Right forelimb (tissue), 1 donor: ENCODE measurements at places on chromosomes 1 and 21.

DNA sequence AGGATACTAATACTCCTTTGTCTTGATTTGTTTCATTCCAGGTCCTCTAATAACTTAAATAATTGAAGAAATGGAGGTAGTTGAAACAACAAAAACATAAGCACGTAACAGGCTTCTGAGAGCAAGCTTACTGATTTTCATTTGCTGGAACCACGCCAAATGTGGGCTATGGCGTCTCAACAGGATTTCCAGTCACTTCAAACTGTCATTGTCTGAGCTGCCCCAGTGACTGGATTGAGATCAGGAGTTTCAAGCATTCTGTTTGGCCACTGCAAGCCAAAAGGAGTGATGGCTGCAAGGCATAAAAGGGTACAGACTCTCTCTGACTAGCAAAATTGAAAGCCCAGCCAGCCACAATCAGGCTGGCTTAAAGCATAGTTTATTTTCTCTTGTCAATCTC is 289.9 kb downstream of the DPYD start:
- DNase-seq, result no peak

DNA sequence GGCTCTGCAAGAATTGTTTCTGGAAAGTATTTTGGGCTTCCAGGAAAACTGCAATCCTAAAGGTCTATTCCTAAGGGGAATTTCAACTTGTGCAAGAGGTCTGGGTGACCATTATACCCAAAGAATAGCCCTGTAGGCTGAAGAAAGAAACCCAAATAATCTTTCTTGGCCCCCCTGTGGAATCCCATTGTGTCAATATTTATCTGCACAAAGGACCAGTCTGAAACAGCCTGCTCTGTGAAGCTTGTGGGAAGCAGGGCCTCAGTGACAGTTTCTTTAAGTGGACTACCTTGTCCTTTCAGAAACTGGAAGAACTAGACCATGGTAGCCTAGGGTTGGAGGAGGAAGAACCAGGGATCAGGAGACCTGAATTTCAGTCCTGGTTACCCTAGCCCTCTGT is 58.4 kb upstream of the HSD17B7 start:
- DNase-seq, result no peak

DNA sequence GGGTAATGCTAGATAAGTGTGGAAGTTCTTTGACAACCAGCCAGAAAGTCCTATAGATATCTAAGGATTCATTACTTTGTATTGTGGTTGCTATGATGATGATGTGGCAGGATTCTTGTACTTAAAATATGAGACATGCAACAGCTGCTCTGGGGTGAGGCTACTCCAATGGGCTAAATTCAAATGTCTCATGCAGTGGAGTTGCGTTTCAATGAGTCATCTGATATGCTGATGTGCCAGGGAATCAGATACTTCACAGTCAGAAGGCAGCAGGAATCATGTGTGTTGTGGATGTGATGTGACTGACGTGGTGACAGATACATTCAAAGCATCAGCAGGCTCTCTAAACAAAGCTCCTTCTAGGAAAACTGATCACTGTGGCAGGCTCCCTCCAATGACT is 66.5 kb downstream of the TSEN15 start:
- DNase-seq, result no peak

- DNase-seq, result no peak
Observed at GRCh38 chr1:188089015-188089414, 1260.3 kb downstream of the PLA2G4A start.

DNA sequence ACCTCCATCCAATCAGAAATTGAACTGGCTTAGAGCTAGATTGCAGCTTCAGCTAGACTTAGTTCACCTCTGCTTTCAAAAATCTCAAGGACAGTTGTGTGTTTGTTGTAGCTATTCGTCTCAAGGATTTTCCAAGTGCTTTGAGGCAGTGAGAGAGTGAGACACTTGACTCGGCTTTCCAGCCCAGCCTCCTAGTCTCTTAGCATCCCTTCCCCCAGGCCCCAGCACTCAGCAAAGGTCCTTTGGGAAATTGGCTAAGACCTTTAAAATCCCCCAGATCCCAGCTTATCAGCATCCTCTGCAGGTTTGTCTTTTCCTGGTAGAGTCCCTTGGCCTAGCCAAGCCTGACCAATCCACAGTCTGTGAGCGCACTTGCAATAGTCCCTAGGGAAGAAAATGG is 47.9 kb upstream of the PROX1 start:
- DNase-seq, result no peak

DNA sequence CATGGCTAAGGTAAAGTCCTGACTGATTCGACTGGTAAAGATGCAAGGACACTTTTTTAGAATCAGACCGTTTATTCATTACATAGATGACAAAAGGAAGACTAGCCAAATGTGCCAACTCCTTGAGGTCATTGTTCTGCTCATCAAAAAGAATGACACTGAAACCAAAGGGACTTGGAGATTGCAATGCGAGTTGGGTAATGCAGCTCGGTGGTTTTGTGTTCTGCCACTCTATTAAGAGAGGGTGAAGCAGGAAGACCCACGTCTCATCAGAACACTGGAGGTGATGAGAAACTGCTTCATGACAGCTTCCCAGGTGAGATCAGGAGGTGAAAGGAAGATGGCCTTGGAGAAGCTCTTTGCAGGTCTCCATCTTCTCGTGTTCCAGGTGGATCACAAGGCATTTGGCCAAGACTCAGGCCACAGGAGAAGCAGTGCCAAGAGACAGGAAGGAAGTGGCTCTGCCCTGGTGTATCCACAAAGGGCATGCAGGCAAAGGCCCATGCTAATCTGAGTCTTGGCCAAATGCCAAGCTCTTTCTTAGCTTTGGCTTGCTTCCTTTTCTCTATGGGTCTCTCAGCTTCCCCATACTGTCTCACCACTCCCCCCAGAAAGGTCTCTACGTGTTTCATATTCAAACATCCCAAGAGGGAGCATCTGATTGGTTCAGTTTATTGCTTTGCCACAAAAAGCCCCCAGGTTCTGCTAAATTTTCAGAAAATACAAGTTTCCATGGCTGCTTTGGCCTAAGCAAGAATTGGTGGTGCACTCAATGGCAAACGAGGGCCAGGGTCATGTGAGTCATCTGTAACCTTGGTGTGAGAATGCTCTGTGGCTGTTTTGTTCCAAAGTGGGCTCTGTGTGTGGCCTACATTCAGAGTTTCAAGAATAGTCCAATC is 5.7 kb upstream of the CCT8 start:
- no peak for DNase-seq

GRCh38 chr1:72100771-72101170 is 181.6 kb downstream of the NEGR1 start:
- no peak for DNase-seq

DNA sequence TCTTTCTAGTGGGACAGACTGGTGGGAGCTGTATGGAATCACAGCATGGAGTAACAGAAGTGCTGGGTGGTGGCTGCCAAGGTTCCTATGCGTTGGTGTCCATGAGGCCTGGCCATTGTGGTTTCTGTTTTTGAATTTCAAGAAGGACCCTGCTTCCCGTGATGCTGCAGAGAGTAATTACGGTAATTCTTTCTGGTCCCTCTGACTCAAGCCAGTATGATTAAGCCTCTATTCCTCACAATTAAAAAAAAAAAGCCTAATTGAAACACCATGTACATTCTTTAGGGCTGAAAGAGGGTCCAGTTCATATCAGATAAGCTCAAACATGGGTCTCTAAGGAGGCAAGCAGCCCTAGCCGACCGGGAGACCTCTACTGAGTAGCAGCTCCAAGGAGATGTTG is 10.5 kb upstream of the C1orf21 start:
- no peak for DNase-seq

DNA sequence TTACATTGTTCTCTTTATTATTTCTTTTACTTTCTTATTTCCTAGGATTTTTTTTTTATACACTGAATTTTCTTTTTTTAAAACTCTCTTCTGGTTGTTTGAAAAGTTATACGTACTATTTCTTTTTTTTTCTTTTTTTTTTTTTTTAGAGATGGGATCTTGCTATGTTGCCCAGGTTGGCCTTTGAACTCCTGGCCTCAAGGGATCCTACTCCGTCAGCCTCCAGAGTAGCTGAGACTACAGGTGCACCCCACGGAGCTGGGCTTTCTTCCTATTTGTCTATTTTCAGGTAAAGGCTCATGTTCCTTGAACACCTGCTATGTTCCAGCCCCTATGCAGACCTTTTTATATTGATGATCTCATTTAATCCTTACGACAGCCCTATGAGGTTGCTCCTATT is 29.4 kb upstream of the DYRK1A start:
- no peak for DNase-seq

DNA sequence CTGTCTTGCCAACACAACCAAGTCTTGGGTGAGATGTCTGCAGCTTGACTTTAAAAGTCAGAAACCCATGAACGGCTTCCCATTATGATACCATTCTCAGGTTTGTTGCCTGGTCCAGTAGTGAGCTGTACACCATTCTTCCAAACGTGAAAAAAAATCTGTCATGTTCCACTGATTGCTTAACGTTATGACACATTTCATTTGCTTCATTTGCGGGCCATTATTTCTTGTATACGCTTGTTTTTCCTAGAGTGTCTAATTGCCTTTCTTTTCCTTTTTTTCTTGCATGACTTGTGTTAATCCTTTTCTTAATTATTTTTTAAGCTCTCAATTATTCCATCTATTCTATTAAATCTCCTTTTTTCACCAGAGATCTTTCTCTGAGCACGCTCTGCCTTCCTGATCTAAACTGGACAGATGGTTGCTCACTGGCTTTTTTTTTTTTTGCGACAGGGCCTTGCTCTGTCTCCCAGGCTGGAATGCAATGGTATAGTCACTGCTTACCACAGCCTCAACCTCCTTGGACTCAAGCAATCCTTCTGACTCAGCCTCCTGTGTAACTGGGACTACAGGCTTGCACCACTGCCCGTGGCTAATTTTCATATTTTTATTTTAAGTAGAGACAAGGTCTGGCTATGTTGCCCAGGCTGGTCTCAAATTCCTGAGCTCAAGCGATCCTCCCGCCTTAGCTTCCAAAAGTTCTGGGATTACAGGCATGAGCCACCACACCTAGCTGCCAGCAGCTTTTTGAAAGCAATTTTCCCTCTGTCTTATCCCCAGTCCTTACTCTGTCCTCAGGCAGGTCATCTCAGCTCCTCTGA is 31.7 kb upstream of the CAMTA1 start:
- DNase-seq, result no peak

DNA sequence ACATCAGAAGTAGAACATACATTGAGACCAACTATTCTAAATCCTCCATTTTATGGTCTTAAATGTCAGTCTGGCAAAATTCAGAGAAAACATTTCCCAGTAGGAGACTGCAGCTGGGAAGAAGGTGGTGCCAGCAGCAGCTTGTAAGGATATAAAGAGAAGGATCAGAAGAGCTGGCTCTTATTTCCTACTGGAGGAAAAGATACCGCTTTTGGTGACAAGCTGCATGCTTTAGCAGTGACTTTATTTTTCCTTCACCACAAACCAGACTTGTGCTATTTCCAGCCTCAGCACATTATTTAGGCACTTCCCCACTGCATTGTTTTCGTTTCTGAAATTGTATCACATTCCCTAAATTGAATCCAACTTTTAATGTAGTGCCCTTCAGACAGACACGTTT is 28.4 kb downstream of the RNF11 start:
- no peak for DNase-seq

- no peak for DNase-seq
Observed at GRCh38 chr1:12555411-12556367, 62.3 kb downstream of the DHRS3 start.

GRCh38 chr1:143735764-143736461 is 235.9 kb downstream of the FAM72C start:
- no peak for DNase-seq
